NCI-H2029 treated with DMSO at 0.1 percent for 48 hours (cell line): ENCODE measurements at places on chromosomes 12 and 14.

- peak; percentile 81 for DNase-seq
Observed at GRCh38 chr14:52551696-52552062, 626 bp downstream of the TXNDC16 start.

- DNase-seq = no peak
Observed at GRCh38 chr12:7959701-7960121, 23.7 kb upstream of the SLC2A3 start.

- peak; percentile 73 for DNase-seq
Observed at GRCh38 chr12:47021298-47021697, 58.1 kb upstream of the PCED1B start.

GRCh38 chr12:45890276-45890675 lies 100.1 kb downstream of the SCAF11 start:
- no peak for DNase-seq

- peak; percentile 43 for DNase-seq
Observed at GRCh38 chr12:49503674-49504180, 35.1 kb upstream of the KCNH3 start.

- no peak for DNase-seq
Observed at GRCh38 chr12:82645414-82645813, 41.3 kb upstream of the TMTC2 start.

GRCh38 chr12:122062832-122063693 lies 15.5 kb upstream of the MLXIP start:
- peak; percentile 66 for DNase-seq

- DNase-seq = no peak
Observed at GRCh38 chr12:53196486-53196885, 10.6 kb downstream of the ITGB7 start.

DNA sequence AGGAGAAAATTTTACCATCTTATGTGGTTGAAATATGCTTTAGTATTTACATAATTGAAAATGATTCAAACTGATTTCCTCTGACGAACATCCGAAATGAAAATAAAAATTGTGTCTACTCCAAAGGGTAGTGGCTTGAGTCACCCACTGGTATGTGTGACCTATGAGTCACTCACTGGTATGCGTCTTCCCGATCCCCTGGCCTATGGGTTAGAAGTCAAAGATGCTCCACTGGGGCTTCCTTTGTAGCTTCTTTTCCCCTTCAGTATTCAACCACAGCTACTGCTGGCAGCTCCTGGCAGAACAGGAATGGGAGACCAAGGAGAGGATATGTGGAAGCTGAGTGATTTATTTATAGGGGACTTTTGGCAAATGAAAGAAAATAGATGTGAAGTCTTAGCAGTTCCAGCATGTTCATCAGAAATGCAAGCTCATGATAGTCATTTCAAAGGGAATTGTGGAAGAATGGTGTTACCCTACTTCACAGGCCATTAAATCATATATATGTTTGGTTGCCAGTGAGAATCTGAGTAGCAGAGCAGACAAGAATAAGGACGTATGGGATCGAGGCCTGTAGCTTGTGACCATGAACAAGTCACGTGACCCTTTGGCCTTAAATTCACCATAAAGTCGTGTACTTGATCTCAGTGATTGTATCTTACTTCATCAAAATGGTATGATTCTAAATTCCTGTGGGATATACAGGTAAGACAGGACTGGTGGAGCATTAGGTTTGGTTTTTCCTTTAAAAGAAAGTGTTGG lies 108.3 kb downstream of the CRADD start:
- no peak for DNase-seq

GRCh38 chr14:64956697-64957406 lies 14.3 kb upstream of the GPX2 start:
- DNase-seq = no peak

- no peak for DNase-seq
Observed at GRCh38 chr14:100586403-100587085, 673 bp downstream of the BEGAIN start.

DNA sequence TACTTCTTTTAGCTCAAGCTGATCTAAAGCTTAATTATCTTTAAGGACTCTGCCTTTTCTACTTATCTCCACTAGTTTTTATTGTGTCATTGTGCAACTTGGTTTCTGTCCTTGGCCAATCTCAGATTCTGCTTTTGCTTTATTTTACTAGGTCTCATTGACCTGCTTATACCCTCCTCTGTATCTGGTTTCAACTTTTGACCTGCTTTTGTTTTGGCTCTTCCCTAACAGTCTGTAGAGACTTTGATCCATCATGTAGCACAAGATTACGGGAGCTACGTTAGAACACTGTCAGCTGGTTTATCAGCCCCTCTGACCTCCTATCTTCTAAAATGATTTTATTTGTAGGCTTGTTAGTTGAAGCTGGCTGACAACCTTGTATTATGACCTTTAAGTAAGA lies 43.6 kb downstream of the ZCRB1 start:
- no peak for DNase-seq

GRCh38 chr14:32720927-32721326 lies 217.8 kb upstream of the NPAS3 start:
- no peak for DNase-seq

DNA sequence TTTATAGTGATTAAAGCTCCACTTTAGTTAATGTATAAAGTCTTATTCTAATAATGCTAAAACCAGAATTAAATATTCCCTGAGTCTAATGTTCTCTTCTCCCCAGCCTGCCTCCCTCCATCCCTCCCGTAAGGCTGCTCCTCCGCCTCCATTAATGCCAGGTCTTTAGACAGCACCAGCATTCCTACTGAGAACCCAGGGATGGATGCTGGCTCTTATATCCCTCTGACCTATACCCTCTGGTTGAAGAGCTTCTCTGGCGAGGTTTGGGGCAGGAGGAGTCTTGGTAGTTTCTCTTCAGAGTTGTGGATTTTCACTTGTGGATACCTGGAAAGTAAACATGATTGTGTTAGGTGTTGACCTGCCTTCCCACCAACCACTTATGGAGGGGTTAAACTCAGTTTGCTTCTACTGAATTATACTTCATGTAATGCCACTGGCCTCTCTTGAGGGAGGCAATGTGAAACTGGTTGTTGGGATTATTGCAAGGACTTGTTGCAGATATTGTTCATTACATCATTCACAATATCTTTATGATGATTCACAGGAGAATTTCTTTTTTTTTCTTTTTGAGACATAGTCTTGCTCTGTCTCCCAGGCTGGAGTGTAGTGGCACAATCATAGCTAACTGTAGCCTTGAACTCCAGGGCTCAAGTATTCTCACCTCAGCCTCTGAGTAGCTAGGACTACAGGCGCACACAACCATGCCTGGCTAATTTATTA lies 11.1 kb upstream of the SMAGP start:
- DNase-seq = no peak

DNA sequence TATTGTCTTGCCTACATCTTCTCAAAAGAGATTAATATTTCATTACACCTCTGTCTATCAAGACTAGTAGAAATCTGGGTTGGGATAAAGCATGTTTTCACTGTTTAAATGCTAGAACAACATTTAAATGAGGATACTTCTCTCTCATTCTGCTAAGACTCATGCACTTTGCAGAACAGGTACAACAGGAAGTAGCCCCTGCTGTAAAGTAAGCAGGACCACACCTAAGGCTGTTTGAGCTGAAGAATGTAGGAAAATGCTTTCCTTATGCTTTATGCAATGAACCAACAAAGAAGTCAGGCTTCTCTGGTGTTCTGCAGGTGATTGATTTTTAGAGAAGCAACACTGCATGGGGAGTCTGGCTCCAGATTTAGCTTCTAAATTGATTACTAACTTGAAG lies 89.4 kb downstream of the PAX9 start:
- DNase-seq = no peak

DNA sequence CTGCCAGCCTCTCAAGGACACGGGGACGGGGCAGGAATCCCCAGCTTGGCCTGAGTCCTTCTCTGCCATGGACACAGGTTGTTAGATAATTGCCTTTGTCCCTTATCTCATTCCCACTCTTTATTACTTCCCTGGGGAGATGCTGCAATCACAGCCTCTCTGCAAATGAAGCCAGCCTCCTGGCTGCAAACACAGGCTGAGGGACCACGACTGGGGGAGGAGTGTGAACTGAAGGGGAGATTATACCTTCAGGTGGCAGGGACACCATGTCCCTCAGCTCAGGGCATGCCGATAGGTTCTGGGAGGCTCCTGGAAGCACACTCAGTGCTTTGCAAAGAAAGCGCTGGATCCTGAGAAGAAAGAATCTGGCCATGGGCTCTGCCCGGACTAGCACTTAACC lies 16.1 kb upstream of the CHGA start:
- no peak for DNase-seq

GRCh38 chr14:23793532-23793931 lies 157.4 kb downstream of the DHRS2 start:
- DNase-seq = no peak

DNA sequence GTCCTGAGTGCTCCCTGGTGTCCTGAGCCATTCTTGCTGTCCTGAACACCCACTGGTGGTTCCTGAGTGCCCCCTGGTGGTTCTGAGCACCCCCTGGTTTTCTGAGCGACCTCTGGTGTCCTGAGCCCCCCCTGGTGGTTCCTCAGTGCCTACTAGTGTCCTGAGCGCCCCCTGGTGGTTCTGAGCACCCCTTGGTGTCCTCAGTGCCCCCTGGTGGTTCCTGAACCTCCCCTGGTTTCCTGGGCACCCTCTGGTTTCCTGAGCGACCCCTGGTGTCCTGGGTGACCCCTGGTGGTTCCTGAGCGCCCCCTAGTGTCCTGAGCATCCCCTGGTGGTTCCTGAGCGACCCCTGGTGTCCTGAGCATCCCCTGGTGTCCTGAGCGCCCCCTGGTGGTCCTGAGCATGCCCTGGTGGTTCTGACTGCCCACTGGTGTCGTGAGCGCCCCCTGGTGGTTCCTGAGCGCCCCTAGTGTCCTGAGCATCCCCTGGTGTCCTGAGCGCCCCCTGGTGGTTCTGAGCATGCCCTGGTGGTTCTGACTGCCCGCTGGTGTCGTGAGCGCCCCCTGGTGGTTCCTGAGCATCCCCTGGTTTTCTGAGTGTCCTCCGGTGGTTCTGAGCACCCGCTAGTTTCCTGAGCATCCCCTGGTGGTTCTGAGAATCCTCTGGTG lies 473.1 kb downstream of the TMEM121 start:
- DNase-seq = no peak

- DNase-seq = no peak
Observed at GRCh38 chr14:101502761-101503392, 58.4 kb upstream of the DIO3 start.

DNA sequence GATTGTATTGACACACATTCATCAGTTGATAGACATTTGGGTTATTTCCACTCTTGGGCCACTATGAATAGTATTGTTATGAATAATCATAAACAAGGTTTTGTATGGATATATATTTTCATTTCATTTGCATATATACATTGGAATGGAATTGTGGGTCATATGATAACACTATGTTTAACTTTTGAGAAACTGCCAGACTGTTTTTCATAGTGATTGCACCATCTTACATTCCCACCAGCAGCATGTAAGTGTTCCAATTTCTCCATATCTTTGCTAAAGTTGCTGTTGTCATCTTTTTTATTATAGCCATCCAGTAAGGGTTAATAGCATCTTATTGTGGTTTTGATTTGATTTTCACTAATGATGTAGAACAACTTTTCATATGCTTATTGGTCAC lies 198.5 kb upstream of the PPFIA2 start:
- DNase-seq = no peak

DNA sequence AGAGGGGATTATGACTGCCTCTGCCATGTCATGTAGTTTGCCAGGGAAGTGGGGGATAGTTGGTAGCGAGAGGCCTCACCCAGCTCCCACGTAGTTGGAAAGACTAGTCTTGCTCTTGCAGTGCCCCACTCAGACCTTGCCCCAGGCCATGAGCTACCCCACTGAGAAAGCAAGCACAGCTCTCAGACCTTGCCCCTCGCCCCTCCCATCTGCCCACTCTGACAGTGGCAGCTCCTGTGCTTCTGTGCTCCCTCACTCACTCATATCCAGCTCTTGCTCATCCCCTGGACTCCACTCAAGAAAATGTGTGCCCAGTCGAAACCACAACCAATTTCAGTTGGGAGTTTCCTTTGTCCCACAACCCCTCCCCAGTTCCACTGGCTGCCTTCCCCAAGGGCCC lies 55.5 kb upstream of the BDKRB2 start:
- no peak for DNase-seq

GRCh38 chr12:107564946-107565345 lies 120.7 kb upstream of the PWP1 start:
- DNase-seq = peak; percentile 14

- DNase-seq = no peak
Observed at GRCh38 chr12:131606218-131606901, 104.5 kb upstream of the SFSWAP start.

- DNase-seq = no peak
Observed at GRCh38 chr14:60197629-60198303, 32.6 kb upstream of the DHRS7 start.

GRCh38 chr14:84085493-84085892 lies 1444.5 kb upstream of the FLRT2 start:
- no peak for DNase-seq

DNA sequence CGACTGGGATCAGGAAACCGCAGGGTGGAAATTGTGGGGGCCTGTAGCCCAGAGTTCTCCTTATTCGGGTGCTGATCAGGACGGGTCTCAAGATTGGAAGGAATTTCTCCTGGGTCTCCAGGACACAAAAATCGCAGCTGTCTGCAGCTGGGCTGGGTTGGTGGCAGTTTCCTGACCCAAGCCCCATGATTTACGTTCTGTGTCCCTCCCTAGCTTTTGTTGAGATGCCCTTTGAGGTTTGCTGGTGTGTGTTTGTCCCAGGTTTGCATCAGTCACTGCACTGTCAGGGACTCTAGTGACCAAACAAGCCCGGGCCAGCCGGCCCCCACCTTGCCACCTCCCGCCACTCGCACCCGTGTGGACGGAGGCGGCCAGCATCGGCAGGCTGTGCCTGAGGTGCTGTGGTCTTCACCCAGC lies 89.5 kb downstream of the FBXL14 start:
- no peak for DNase-seq

DNA sequence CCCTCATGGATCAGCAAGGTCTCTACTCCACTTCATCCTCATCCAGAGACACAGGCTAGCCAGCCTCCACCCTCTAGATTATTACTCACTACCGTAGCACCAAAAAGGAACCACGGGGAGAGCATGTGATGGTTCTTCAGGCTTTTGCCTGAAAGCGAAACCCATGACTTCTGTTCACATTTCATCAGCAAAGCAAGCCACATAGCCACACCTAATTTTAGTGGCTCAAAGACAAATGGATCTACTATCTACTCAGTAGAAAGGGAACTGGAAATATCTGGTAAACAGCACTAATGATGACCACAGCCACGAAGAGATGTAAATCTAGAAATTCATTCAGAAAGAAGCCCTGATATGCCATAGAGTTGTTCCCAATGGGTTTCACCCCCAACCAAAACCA lies 51.4 kb downstream of the VCPKMT start:
- no peak for DNase-seq

- no peak for DNase-seq
Observed at GRCh38 chr12:131402781-131403396, 308.0 kb upstream of the SFSWAP start.

- no peak for DNase-seq
Observed at GRCh38 chr12:89542236-89542635, 16.4 kb upstream of the POC1B start.

GRCh38 chr14:64968651-64969050 lies 3.5 kb downstream of the RAB15 start:
- DNase-seq = no peak
